ENCODE measurements at places on chromosomes 3 and 15. TPM values are rescaled to one million over a fixed set of nuclear protein-coding genes. Genes with fewer than 3 reads are reported as not detected.

ITPR1 gene
- 49.1 TPM for total RNA-seq

OXSR1 gene
- 48.5 TPM for total RNA-seq

CD200R1L gene
- not detected for total RNA-seq

SLC15A2 gene
- total RNA-seq = 1.1 TPM

CHL1 gene
- total RNA-seq = not detected

MUC20 gene
- 0.78 TPM for total RNA-seq

AP3B2 gene
- total RNA-seq = not detected

- DNase-seq = no peak
- no peaks in the 10 kb centered on the region for H3K27me3 ChIP-seq
- H3K4me1 ChIP-seq = no peaks in the 10 kb centered on the region
Observed at GRCh38 chr3:195030791-195031321, 240.1 kb downstream of the XXYLT1 start.

DNA sequence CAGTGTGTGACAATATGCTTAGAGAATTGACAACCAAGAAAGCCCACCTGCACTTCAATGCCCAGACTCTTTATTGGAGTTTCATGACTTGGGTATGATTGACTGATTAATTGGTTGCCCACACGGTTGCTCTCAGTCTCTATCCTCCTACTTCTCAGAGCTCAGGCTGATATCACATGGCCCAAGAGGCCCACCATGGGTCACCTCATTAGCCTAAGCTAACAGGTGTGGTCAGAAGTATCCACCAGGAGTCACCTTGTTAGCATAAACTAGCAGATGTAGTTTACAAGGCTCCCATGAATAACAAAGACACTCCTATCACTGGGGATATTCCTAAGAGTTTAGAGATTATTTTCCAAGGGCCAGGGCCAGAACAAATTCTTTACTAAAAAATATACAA is 120.2 kb upstream of the MBNL1 start:
- DNase-seq = no peak
- H3K27me3 ChIP-seq = peaks cover 2% of the 10 kb centered on the region
- no peak overlapping the region for H3K4me3 ChIP-seq

DNA sequence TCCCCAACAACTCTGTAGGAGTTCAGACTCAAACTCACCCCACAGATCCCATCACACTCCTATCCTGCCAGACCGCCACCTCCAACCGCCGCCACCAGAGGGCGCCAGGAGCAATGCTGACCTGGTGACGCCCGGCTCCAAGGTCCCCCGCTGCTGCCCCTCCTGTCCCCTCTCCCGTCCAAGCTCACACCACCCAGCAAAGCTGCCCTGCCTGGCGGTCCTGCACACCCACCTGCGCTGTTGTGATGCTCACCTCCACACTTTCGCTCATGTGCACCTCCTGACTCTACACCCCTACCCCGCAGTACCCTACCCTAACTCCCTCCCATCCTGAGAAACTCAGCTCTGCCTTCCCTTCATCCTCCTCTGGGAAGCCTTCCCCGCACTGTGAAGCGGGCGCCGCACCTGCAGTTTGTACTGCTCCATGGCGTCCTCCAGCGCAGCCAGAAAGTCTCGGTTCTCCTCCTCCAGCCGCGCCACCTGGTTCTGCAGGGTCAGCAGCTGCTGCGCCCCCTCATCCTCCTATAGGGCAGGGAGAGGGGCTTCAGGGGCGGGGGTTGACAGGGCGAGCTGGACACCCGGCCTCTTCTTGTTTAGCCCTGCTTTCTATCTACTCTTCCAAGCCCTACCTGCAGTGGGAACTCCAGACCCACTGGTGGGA is 7.9 kb downstream of the KIF7 start:
- no peaks in the 10 kb centered on the region for H3K36me3 ChIP-seq
- no peak overlapping the region for H3K4me3 ChIP-seq
- peaks cover 7% of the 10 kb centered on the region for H3K27me3 ChIP-seq
- DNase-seq = peak; percentile 76

GRCh38 chr3:57948781-57949242 is 59.4 kb upstream of the FLNB start:
- H3K36me3 ChIP-seq = no peaks in the 10 kb centered on the region
- no peak overlapping the region for H3K27ac ChIP-seq
- no peak for DNase-seq
- H3K4me3 ChIP-seq = no peak overlapping the region
- H3K4me1 ChIP-seq = no peaks in the 10 kb centered on the region
- peaks cover 2% of the 10 kb centered on the region for H3K27me3 ChIP-seq

DNA sequence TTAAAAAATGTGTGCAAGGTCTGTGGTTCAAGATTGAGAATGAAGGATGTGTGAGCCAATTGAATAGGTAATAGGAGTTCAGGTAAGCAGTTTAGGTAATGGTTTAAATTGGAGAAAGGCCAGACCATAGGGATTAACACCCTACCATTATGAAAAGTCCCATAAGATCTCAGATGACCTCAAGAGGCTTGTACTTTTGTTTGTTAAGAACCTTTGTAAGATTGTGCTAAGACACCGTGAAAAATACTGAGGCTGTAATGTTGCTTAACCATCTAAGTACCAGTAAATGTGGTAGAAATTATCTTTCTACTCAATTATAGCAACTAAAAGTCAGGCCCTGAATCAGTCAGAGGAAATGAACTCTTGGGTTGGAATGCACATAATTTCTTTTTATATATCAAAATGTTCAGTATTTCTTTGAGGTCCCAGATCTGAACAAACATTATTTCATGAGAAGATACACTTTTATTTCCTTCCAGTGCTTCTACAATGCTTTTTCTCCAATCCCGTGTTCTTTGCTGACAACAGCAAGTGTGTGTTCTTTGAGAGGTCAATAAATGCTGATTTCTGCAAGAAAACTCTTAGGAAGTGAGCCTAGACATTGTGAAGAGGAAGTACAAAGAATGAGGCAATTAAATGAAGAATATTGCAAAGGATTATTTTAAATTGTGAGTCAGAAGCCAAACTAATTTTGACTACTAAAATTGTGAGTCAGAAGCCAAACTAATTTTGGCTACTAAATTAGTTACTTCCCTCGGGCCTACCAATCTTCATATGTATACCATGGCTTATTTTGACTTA is 66.4 kb downstream of the TCF12 start:
- no peaks in the 10 kb centered on the region for H3K36me3 ChIP-seq
- no peak overlapping the region for H3K4me3 ChIP-seq
- no peak overlapping the region for H3K27ac ChIP-seq
- H3K27me3 ChIP-seq = no peaks in the 10 kb centered on the region

- no peaks in the 10 kb centered on the region for H3K4me1 ChIP-seq
- no peak overlapping the region for H3K4me3 ChIP-seq
- peak; percentile 51 for DNase-seq
- no peaks in the 10 kb centered on the region for H3K36me3 ChIP-seq
- no peak overlapping the region for H3K27ac ChIP-seq
Observed at GRCh38 chr3:52851348-52851747, 16.5 kb upstream of the MUSTN1 start.

- H3K36me3 ChIP-seq = no peaks in the 10 kb centered on the region
- no peak overlapping the region for H3K27ac ChIP-seq
- DNase-seq = no peak
- H3K4me1 ChIP-seq = no peaks in the 10 kb centered on the region
- peaks cover 1% of the 10 kb centered on the region for H3K27me3 ChIP-seq
- H3K4me3 ChIP-seq = no peak overlapping the region
Observed at GRCh38 chr15:87747087-87747486, 509.5 kb downstream of the NTRK3 start.

DNA sequence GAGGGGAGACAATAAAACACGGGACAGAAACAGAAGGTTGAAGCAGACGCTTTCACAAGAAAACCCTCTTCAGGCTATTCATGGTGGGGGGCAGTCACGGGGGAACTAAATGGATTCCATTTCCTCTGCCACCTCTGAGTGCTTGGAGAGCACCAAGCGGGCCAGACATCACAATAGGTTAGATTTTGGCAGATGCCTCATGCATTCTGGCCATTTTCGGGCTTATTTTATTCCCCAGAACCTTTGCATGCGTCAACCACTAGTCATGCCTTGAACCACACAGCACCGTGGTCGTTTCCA is 82.2 kb downstream of the RORA start:
- no peak overlapping the region for H3K27ac ChIP-seq
- no peaks in the 10 kb centered on the region for H3K36me3 ChIP-seq
- H3K4me1 ChIP-seq = no peaks in the 10 kb centered on the region
- H3K27me3 ChIP-seq = peaks cover 7% of the 10 kb centered on the region
- DNase-seq = no peak
- no peak overlapping the region for H3K4me3 ChIP-seq

GRCh38 chr3:69784954-69785514 is 45.8 kb downstream of the MITF start:
- H3K36me3 ChIP-seq = no peaks in the 10 kb centered on the region
- DNase-seq = no peak
- no peaks in the 10 kb centered on the region for H3K4me1 ChIP-seq
- no peaks in the 10 kb centered on the region for H3K27me3 ChIP-seq

GRCh38 chr15:89030311-89030710 is 57.9 kb upstream of the ABHD2 start:
- no peaks in the 10 kb centered on the region for H3K4me1 ChIP-seq
- H3K27me3 ChIP-seq = no peaks in the 10 kb centered on the region
- no peak for DNase-seq
- no peaks in the 10 kb centered on the region for H3K36me3 ChIP-seq
- H3K27ac ChIP-seq = no peak overlapping the region

DNA sequence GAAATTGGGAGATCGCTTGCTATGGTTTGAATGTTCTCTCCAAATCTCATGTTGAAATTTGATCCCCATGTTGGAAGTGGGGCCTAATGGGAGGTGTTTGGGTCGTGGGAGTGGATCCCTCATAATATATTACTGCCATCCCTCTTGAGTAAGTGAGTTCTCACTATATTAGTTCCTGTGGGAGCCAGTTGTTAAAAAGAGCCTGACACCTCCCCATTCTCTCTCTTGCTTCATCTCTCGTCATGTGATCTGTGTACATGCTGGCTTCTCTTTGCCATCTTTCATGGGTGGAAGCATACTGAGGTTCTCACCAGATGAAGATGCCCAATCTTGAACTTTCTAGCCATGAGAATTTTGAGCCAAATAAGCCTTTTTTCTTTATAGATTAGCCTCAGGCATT is 43.0 kb upstream of the IL20RB start:
- H3K36me3 ChIP-seq = peaks cover 14% of the 10 kb centered on the region
- peaks cover 76% of the 10 kb centered on the region for H3K4me1 ChIP-seq
- H3K4me3 ChIP-seq = no peak overlapping the region
- no peaks in the 10 kb centered on the region for H3K27me3 ChIP-seq

- peaks cover 62% of the 10 kb centered on the region for H3K4me1 ChIP-seq
- peak overlapping the region; percentile 38 for H3K27ac ChIP-seq
- no peaks in the 10 kb centered on the region for H3K27me3 ChIP-seq
- DNase-seq = no peak
Observed at GRCh38 chr3:46929324-46929723, 47.2 kb downstream of the CCDC12 start.

Data from activated CD4-positive, alpha-beta memory T cell treated with anti-CD3 and anti-CD28 coated beads for 36 hours (primary cell).